Activated CD8-positive, alpha-beta memory T cell treated with anti-CD3 and anti-CD28 coated beads for 48 hours (primary cell): ENCODE measurements at places on chromosomes 11 and 22.

DNA sequence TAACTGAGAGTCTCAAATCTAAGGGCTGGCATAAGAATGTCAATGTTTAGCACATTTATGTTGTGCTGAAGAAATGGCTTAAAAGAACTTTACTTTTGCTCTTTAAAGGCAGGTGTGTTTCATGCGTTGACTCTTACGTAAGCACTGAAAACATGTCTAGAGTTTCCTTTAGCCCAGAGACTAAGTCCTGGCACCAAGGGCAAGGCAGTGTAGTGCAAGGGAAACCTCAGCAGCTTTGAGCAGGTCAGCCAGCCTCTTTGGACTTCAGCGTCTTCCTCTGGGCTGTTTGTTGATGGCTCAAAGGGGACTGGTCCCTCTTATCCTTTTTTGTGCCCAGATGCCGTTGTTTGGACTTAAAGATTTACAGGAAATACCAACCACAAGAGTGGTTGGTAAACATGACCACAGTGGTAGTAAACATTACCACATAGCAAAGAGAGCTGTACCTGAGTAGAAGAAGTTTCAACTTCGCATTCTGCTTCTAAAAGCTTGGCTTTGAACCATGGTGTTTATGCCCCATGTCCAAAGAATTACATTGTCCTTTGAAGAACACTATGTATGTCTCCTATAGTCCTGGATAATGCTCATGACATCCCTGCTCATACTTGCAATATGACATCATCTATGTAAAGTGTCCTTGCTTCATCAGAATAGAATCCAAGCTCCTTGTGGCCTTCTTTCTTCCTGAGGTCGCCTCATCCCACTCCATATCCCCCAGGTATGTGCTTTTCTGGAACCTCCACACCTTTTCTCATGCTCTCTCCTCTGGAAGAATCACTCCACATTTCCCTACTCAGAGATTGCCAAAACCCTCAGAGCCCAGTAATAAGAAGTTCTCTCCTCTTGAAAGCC, 23.5 kb downstream of the TENM4 start:
- DNase-seq: no peak

- no peak for DNase-seq
These were observed 20.3 kb upstream of the WNT7B start for GRCh38 chr22:45997077-45997776.

DNA sequence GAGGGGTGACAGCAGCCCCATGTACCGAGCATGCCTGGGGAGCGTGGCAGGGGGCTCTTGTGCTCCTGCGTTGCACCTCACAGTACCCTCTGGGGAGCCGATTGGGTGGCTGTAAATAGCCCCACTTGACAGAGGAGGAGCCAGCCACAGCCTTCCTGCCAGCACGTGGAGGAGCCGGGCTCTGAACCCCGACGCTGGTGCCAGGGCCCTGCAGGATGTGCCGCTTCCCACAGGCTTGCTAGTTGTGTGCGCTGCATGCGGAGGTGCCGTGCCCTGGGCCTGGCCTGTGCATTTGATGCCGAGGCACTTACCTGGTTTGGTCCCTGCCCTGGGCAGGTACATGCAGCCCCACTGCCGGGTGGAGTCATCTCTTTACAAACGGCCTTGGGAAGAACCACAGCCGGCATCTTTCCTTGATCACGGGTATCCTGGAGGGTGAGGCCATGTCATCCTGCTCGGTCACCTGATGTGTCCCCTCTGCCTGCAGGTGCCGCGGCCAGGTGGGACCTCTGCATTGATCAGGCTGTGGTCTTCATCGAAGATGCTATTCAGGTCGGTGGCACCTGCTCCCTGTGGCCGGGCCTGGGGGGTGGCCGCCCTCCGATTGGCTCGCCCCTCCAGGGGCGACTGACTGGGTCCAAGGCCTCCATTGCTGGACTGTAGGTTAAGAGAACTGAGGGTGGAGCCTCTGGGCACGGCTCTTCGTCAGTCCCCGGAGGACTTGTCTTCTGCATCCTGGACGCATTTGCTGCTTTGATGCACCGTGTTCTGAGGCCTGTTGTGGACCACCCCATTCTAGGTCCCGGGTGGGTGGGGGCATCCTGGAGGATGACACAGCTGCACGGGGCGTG, 5.0 kb downstream of the TPCN2 start:
- DNase-seq: no peak

- no peak for DNase-seq
These were observed 57.7 kb downstream of the FLRT1 start for GRCh38 chr11:64093233-64094039.

GRCh38 chr11:43998308-43998707, 49.5 kb upstream of the ACCSL start:
- DNase-seq: no peak

DNA sequence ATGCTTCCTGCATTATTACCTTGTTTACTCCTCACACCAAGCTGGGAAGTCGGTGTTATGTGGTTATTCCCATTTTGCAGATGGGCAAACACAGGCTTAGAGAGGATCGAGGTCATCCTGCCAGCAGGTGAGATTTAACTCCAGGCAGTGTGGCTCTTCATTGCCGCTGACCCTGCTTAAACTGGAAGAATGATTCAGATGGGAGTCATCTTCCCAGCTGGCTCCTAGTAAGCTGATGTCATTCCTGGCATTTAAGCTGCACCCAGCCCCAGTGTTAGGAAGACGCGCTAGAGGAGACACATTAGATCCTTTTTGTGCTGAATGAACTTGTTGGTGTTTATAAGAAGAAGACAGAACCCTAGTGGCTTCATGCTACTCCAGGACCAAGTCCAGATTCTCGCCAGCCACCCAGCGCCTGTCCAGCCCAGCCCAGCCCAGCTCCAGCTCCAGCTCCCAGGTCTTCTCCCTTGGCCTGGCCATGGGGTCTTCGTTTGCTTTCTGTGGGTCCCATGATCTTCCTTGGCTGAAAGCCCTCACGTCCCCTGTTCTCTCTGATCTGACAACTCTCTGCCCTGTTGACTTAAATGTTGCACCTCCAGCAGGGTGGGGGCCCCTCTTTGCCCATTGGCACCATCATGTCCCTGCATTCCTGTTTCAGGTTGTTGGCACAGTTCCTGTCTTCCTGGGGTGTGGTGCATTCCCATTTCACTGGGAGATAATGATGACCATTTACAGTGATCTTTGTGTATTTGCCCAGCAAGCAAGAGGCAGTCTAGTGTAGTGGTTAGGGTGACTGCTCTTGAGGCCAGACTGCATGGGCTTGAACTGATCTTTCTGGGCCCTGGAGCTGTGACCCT, 13.6 kb downstream of the PARVB start:
- no peak for DNase-seq

GRCh38 chr11:110432713-110433392, 3.1 kb downstream of the FDX1 start:
- DNase-seq: no peak

- no peak for DNase-seq
These were observed at the start of gene GAS2 for GRCh38 chr11:22666325-22666687. Gene GAS2 (plus strand): TSS chr11:22666611. CDS start chr11:22674870, 8,259 bp downstream.

- no peak for DNase-seq
These were observed 21.0 kb downstream of the MAFF start for GRCh38 chr22:38222797-38223119.

- no peak for DNase-seq
These were observed 23.9 kb downstream of the AASDHPPT start for GRCh38 chr11:106101370-106101769.

DNA sequence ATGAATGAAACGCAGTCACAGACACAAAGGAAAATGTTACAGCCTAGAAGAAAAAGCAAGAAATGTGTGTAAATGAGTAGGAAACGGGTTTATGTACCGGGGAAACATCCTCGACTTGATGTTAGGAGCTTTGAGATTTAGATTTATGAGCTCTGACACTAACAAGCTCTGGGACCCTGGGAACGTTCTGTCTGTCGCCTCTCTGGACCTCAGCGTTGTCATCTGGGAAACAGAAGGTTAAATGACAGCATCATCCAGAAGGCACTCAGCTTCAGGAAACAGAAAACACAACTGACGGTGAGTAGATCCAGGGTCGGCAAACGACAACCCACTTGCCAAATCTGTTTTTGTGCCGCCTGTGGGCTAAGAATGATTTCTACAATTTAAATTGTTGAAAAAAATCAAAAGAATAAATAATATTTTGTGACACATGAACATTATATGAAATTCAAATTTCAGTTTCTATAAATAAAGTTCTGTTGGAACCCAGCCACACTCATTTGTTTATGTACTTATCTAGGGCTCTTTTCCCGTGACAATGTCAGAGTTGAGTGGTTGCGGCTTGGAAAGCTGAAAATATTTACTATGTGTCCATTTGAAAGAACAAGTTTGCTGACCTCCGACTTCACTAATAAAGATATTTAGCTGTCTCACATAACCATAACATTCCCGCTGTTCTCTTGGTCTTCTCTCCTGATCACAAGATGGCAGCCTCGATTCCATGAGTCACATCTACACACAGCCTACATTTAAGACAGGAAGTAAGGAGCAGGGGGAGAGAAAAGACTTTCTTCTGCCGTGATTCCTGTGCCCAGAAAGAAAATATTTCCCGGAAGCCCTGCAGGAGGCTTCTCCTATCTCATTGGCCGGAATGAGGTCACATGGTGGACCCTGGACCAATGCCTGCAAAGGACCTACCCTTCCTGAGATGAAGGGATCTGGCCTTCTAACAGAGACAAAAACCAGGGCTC, 47.1 kb upstream of the SYT13 start:
- DNase-seq: no peak

GRCh38 chr11:13551834-13552233, 56.0 kb upstream of the PTH start:
- no peak for DNase-seq

DNA sequence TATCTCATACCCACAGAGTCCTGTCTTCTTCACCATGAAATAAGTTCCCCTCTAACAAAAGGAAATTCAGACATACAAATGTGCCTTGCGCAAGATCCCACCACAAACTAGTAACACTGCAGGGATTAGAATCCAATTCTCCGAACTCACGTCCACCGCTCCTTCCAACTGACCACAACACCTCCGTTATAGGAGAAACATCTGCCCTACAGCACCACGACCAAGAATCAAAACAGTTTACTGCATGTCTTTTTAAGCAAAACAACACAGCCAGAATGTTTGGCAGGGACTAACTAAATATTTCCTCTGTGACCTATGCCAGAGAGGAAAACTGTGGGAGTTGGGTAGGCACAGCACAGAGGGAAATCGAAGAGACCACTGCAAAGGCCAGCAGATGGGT, 72.7 kb upstream of the AKIP1 start:
- DNase-seq: no peak

DNA sequence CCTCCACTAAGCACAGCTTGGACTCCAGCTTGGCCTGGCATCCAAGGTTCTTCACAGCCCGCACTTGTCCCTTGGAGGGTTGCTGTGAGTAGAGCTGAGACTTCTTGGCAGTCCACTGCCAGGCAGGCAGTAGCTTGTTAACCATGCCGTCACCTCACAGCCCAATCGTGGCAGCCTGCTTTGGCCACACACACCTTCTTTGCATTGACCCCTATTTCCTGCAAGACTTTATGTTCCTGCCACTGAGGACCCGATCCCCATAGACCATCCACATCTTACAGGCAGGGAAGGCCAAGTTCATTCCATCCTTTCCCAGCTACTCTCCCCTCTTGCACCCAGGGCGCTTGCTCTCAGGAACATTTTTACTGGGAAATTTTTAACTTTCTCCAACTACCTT, 2.5 kb upstream of the PYGM start:
- DNase-seq: no peak

DNA sequence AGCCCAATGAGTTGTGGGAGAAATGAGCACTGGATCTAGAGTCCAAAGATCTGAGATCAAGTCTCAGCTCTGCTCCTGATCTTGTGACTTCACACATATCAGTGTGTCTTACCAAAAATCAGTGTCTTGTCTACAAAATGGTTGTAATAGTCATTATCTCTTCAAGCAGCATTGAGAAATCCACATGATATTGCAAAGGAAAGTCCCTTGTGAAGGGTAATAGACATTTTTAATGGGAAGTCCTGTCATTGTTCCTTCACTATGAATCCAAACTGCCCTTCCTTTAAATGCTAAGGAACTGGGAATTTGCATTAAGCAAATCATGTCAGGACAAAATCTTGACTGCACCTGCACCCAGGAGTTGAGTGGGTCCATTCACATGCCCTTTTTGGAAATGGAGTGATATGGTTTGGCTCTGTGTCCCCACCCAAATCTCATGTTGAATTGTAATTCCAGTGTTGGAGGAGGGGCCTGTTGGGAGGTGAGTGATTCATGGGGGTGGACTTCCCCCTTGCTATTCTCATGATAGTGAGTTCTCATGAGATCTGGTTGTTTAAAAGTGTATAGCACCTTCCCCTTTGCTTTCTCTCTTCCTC, 51.1 kb downstream of the COMMD9 start:
- no peak for DNase-seq

GRCh38 chr11:13761250-13761649, 92.8 kb downstream of the FAR1 start:
- no peak for DNase-seq

DNA sequence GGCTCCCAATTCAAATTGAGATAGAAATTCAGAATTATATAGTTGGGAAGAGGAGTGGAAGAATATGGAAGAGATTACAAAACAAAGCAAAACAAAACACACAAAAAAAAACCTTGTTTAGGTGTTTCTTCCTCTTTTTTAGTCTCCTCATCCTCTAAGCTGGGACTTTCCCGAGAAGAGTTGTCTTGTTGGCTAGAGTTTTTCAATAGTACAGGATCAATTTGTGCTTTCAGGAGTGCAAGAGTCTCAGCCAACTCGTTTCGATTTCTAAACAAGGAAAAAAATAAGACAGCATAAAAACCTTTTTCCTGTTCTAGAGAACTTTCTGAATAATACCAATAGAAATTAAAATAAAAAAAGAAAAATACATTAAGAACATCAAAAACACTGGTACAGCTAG, 87.8 kb upstream of the CLNS1A start:
- no peak for DNase-seq

GRCh38 chr22:45452565-45453379, 39.3 kb downstream of the RIBC2 start:
- DNase-seq: no peak

DNA sequence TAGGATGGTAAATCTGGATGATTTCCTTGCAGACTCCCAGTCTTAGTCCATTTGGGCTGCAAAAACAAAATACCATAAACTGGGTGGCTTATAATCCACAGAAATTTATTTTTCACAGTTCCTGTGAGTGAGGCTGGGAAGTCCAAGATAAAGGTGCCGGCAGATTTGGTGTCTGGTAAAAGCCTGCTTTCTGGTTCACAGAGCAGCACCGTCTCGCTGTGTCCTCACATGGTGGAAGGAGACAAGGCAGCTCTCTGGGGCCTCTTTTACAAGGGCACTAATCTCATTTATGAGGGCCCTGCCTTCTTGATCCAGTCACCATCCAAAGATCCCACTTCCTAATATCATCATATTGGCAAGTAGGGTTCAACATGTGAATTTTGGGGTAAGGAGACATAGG, 8.9 kb downstream of the USP47 start:
- DNase-seq: no peak
